ENCODE measurements at places on chromosomes 13 and 19.

GRCh38 chr19:52963247-52963618, 552 bp upstream of the ZNF816 start:
- DNase-seq = no peak

- DNase-seq = no peak
Measured at GRCh38 chr13:30047154-30047874, 196.9 kb upstream of the UBL3 start.

GRCh38 chr13:111006506-111007031, 91.7 kb upstream of the ANKRD10 start:
- DNase-seq = no peak

GRCh38 chr13:35714121-35714520, 237.6 kb upstream of the MAB21L1 start:
- DNase-seq = no peak

DNA sequence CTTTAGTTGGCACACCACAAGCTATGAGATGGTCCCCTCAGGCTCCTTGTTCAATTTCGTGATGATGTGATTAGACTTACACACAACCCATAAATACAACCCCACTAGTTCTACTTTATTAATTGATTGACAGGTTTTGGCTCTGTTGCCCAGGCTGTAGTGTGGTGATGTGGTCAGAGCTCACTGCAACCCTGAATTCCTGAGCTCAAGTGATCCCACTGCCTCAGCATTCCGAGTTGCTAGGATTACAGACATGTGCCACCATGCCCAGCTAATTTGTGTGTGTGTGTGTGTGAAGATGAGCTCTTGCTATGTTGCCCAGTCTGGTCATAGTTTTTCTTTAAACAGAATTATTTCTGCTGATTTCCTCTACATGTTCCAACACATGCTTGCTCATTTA, 17.5 kb upstream of the HTR2A start:
- DNase-seq = no peak

DNA sequence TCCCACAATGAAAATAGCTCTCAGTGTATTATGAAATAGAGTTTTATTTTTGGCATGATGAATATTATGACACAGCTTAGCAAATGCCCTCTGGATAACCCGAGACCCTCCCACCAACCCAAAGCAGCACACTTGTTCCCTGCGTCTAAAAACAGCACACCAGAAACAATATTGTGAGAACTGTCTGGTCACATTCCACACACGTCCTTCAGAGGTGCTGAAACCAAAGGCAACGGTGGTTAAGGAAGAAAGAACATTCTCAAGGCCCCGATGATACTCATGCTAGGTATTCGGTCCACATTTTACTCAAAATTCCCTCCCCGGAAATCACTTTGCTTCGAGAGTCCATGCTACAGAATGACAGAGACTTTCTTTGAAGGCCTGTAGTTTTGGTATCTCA, 156.7 kb downstream of the SLC7A1 start:
- no peak for DNase-seq

DNA sequence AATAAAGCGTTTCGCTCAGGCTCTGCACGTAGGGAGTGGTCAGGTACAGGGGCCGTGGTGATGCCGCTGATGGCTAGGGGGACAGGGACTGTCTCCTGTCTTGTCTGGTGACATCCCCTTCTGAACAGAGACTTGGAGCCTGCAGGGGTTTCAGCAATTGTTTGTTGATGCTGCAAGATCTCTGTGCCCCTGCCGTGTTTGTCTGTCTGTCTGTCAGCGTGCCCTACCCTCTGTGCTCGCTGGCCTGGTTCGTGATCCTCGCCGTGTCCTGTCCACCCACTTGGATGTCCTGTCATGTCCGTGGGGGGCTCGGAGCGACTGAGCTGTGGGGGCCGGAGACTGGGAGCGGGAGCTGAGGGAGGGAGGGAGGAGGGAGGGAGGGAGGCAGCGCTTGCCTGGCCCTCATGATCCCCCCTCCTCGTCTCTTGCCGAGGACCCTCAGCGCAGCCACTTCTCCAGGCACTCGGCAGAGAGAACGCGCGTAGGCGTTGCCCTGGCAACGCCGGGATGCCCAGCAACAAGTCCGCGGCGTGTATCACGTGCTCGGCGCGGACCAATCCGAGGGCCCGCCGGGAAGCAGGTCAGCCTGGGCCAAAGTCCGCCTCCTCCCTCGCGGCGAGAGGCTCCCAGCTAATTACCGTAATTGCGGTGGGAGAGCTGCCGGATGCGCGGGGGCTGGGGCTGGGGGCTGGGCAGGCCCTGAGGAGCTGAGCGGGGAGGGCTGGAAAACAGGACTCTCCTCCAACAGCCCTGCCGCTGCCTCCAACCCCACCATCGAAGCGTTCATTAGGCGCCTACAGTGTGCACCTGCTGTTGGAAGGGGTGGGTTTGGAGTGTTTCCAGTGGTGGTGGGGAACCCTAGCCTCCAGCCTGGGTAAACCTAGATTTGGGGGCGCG, 31.9 kb upstream of the FEM1A start:
- DNase-seq = peak; percentile 8

GRCh38 chr19:41694196-41694595, 6.1 kb upstream of the CEACAM7 start:
- no peak for DNase-seq

DNA sequence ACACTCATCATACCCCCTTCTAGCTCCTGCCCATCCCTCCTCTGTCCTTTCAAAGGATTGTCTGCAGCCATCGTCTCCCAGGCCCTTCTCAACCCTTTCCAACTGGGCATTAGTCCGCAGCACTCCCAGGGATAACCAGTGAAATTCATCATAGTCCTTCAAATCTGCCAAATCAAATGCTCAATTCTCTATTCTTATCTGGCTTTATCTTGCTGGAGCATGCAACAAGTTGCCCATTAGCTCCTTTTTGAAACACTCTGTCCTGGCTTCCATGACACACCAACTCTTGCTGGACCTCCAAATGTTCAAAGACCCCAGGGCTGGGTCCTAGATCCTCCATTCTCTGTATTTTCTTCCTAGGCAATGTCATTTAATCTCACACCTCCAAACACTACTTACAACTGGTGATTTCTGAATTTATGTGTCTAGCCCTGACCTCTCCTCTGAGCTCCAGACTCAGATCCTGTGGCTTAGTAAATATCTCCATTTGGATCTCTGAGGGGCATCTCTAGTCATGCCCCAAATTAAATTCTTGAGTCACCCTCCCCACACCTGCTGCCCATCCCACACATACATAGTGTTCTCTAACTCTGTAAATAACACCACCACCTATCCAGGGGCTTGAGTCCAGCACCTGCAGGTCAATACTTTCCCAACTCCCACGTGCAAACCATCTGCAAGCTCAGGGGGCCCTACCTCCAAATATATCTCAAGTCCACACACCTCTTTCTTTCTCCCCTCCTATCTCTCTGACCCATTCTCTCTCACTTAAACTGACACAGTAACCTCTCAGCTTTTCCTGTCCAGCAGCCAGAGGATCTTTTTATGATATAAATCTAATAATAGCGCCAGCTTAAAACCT, 9.1 kb upstream of the ANKRD10 start:
- no peak for DNase-seq

GRCh38 chr13:106101201-106101600, 434.3 kb downstream of the EFNB2 start:
- DNase-seq = no peak

GRCh38 chr13:28355822-28356371, 139.0 kb downstream of the FLT1 start:
- DNase-seq = no peak

- no peak for DNase-seq
Measured at GRCh38 chr19:1884719-1885334, 469 bp downstream of the ABHD17A start.

- DNase-seq = no peak
Measured at GRCh38 chr19:47881757-47882156, 4.4 kb downstream of the SULT2A1 start.

- no peak for DNase-seq
Measured at GRCh38 chr19:6087074-6087571, 23.2 kb downstream of the RFX2 start.

DNA sequence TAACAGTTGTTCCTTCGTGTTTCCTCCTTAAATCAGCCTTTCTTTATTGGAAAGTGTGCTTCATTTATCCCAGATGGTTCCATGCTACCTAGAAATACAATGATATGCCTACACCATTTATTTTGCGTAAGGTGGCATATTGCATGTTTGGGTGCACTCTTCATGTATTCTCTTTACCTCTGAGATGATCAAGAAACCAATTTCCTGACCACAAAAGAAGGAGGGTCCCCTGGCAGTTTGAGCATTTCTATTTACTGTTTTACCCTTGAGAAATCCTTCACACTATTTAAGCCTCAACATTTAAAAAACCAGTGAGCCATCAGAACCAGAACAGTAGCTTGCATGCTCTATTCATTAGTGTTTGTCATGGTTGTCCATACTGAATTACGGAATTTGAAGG, 354.0 kb downstream of the MTUS2 start:
- DNase-seq = no peak

DNA sequence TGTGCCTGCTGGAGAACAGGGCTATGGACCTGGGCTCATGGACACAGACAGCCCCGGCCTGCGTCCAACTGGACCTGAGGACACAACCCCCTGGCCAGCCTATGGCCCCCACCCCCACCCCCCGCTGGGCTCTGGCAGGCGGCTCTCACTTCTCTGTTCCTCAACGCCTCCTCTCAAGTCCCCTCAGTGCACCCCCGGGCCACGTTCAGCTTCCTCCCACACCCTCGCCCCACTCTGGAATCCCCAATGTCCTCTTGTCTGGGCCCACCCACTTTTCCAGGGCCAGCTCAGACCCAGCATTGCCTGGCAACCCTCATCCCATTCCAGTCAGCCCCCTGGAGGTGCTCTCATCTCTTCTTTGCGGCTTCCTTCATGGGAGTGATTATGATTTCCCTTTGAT, 130.2 kb upstream of the SPACA7 start:
- DNase-seq = no peak

DNA sequence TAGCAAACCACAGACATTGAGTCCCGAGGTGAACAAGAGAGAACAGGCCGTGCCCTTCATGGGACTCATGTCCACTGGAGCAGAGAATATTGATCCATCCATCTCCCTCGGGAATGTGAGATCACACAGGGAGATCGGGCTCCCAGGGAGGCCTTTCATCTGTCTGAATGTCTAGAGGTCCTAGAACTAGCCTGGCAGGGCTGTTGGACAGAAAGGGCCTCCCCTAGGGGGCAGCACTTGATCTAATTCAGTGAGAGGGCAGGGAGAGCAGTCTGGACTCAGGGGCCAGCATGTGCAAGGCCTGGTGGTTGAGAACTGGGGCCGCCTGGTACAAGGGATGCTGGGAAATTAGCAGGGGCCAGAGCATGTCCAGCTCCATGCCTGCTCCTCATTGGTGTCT, 4.3 kb downstream of the RUVBL2 start:
- DNase-seq = peak; percentile 31

DNA sequence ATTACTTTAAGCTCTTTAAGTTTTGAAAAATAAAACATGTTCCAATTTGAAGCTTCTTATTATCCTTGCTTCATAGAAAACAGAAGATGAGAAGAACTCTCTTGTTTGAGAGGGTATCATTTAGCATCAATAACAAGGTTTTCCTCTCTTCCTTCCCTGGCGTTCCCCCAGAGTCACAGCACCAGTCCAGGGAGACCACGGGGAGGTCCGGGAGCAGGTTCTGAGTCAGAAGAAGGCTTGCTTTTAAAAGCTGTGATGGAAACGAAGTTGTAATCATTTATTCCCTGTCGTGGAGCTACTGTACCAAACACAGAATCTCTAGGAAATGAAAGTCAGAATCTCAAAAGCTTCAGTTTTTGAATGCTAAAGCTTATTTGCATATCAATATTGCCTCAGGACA, 174.0 kb upstream of the LSM14A start:
- no peak for DNase-seq

- DNase-seq = no peak
Measured at GRCh38 chr19:48635966-48636858, 967 bp downstream of the DBP start.

GRCh38 chr13:94291631-94292322, 187.7 kb downstream of the DCT start:
- no peak for DNase-seq

GRCh38 chr19:48805452-48805851, 5.4 kb downstream of the BCAT2 start:
- no peak for DNase-seq

DNA sequence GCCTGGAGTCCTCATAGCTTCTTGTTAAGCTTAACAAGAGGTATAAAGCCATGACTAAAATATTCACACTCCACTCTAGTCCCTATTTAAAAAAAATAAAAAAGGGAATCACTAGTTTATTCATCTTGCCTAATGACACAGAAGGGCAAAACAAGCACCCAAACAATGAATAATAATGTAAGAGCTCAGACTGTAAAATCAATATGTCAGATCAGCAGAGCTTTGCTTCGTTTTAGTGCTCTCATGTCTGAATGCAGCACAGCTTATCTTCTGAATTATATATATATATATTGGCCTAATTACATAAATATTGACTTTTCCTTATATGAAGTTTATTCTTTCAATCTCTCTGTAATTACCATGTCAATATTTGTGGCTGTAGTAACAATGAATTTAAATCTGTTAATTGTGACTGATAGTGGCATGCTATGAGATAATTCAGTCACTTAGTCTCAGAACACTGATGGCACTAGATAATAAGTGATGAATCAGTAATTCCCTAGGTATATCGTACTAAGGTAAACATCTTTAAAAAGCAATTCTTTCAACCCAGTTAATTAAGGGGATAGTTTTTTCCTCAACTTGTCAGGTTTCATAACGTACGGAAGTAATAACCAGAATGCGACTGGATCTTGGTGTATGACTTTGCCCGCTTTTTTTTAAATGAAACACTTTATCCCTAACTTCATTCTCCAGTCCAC, 361.9 kb upstream of the GPC6 start:
- DNase-seq = no peak

GRCh38 chr13:99894105-99894839, 77.3 kb downstream of the ZIC5 start:
- DNase-seq = no peak

DNA sequence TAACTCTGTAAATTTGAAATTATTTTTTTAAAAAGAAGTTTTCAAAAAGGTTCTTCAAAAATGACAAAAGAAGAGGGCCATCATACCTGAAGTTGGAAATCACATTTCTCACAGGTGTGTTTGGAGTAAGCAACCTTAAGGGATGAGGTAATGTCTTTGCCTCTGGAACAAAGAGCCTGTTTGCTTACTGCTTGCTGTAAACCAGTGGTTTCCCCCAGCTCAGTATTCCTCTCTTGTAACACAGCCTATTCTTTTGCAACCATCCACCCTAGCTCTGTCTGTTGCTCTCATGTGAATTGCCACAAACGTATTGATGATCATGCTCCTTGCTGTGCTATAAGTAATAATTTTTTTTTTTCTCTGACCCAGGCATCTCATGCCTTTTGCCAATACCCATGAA, 38.1 kb downstream of the UCHL3 start:
- DNase-seq = no peak
